K562 (cell line): ENCODE measurements at places on chromosomes 3 and 15. TPM values are rescaled to one million over a fixed set of nuclear protein-coding genes. Genes with fewer than 3 reads are reported as not detected.

MEX3B gene
- total RNA-seq = 12.0 and 12.8 TPM in 2 replicates

GRCh38 chr3:151276687-151277042 is 1.7 kb downstream of the P2RY14 start:
- H3K27me3 ChIP-seq = no peaks in the 10 kb centered on the region
- H3K4me3 ChIP-seq = no peak overlapping the region
- no peaks in the 10 kb centered on the region for H3K4me1 ChIP-seq
- H3K36me3 ChIP-seq = no peaks in the 10 kb centered on the region

DNA sequence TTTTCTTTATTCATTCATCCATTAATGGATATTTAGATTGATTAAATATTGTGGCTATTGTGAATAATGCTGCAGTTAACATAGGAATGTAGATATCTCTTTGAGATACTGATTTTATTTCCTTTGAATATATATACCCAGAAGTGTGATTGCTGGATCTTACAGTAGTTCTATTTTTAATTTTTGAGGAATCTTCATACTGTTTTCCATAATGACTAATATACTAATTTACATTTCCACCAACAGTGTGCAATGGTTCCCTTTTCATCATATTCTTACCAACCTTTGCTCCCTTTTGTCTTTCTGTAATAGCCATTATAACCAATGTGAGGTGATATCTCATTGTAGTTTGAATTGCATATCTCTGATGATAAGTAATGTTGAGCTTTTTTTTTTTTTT is 106.3 kb downstream of the OTOL1 start:
- H3K27ac ChIP-seq = no peak overlapping the region
- H3K4me1 ChIP-seq = no peaks in the 10 kb centered on the region
- no peaks in the 10 kb centered on the region for H3K36me3 ChIP-seq
- H3K4me3 ChIP-seq = no peak overlapping the region

PTX3 gene
- total RNA-seq = 0.09 and 0.20 TPM in 2 replicates

- no peak overlapping the region for H3K27ac ChIP-seq
- H3K27me3 ChIP-seq = no peaks in the 10 kb centered on the region
- no peak overlapping the region for H3K4me3 ChIP-seq
Measured at GRCh38 chr3:28617821-28618220, 269.2 kb upstream of the AZI2 start.

CP gene
- total RNA-seq = 0.49 and 0.75 TPM in 2 replicates
